ENCODE measurements at places on chromosomes 6 and 20.

DNA sequence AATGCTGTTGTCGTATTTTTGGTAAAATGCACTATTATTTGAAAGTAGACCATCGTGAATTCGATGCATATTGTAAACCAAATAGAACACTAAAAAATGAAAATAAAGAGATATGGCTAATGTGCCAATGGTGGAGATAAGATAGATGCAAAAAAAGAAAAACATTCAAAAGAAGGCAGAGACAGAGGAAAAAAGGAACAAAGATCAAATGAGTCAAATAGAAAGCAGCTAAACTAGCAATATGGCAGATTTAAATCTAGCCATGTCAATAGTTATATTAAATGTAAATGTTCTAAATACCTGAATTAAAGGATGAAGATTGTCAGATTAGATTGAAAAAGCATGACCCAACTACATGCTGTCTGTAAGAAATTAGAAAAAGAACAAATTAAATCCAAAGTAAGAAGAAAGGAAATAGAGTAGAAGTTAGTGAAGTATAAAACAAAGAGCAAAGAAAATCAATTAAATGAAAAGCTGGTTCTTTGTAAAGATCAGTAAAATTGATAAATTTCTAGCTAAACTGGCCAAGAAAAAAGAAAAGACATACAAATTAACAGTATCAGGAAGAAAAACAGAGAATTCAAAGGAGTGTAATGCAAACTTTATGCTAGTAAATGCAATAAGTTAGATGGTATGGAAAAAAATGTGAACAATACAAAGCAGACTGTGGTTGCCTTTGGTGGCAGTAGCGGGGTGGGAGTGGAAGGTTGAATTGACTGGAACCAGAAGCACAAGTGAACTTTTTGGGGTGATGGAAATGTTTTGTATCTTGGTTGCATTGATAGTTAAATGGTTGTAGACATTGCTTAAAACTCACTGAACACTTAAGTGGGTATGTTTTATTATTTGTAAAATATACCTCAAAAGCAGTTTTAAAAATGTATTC, 44.8 kb downstream of the PTPN1 start:
- DNase-seq = no peak

DNA sequence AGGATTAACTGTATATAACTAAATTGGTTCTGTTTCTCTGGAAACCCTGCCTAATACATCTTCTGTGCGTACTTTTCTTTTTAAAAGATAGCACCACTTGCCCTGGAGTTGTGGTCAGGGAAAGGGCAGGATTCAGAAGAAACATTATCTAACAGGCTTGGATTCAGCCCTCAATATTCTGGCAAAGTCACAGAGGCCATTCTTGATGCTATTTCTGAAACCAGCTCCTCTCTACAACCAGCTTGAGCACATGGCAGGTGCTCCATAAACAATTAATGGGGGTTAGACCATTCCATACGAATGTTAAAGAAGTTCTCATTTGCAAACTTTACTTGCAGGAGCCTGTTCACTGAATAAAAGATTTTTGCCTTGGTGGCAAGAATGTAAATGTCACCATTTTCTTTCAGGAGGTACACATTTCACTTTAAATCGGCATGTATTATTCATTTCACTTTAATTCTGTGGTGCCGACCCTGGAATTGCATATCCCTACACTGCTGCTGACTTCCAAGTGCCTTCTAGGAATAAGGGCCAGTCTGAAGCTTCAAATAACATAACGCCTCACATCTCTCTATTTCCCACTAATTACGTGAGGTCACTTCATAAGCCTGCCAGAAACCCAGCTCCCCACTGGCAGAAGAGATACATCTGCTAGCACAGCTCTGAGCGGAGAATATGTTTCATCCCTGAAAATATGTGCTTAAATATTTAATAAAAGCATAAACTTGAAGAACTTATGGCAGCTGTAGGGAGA, 248.7 kb downstream of the ADGRG6 start:
- no peak for DNase-seq

GRCh38 chr6:129370268-129370916, 339.6 kb downstream of the ARHGAP18 start:
- no peak for DNase-seq

GRCh38 chr6:94510877-94511276, 1066.5 kb upstream of the MANEA start:
- DNase-seq = no peak

- DNase-seq = no peak
These were observed 835 bp downstream of the PRR18 start for GRCh38 chr6:166307082-166308032.

DNA sequence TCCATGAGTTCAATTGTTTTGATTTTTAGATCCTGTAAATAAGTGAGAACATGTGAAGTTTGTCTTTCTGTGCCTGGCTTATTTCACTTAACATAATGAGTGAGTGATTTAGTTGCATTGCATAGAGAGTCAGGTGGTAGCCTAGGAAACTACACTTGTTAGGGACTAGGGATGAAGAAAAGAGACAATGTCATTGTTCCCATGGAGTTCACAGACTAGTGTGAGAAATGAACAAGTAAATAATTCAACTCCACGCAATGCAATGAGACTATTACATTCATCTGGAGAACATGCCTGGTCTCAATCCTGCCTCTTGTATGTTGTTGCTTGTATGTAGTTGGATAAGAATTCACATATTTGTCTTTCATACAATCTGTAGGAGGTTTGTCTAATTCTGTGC, 76.3 kb upstream of the B3GAT2 start:
- no peak for DNase-seq

- no peak for DNase-seq
These were observed 329.8 kb downstream of the KIF16B start for GRCh38 chr20:16243470-16243869.

- DNase-seq = no peak
These were observed 18.2 kb upstream of the ZNF831 start for GRCh38 chr20:59145247-59145923.

DNA sequence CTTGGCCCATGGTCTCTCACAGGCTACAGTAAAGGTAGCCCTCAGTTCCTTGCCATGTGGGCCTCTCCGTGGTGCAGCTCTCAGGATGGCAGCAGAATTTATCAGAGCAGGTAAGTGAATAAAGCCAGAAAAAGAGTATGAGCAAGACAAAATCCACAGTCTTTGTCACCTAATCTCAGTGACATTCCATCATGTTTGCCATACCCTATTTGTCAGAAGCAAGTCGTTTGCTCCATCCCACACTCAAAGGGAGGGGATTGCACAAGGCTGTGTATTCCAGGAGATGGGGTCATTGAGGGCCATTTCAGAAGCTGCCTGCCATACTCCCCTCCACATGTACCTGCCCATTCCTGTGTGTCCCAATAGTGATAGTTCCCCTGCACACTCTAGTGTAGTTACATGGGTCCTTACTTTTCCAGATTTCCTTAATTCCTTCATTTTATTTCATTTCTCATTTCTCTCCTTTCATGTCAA, 24.2 kb downstream of the ISM1 start:
- no peak for DNase-seq

DNA sequence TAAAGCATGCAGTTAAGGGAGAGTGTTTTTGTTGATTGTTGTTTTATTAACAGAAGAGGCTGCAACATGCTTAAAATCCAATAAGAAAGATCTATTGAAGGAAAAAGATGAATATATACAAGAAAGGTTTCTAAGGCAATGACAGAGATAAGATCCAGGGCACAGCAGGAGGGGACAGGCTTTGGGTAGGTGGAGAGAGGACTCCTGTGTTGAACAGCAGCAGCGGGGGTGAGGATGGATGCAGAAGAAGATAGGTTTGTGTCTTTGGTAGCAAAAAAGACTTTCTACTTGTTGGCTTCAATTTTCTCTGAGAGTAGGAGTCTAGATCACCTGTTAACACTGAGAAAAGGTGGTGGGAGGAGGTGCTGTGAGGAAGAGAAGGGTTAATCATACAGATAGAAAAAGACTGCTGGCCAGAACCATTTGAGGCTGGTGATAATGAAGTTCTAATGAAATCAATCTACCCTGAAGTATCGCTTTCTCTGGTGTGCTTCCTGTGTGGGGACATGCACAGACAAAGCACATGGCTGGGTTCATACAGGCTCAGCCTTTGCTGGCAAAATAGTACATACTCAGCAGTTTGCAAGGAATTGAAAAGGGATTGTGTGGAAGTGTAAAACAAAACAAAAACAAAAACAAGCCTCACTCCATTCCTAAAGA, 17.2 kb upstream of the DST start:
- no peak for DNase-seq

GRCh38 chr6:121548131-121548530, 112.7 kb downstream of the GJA1 start:
- no peak for DNase-seq

DNA sequence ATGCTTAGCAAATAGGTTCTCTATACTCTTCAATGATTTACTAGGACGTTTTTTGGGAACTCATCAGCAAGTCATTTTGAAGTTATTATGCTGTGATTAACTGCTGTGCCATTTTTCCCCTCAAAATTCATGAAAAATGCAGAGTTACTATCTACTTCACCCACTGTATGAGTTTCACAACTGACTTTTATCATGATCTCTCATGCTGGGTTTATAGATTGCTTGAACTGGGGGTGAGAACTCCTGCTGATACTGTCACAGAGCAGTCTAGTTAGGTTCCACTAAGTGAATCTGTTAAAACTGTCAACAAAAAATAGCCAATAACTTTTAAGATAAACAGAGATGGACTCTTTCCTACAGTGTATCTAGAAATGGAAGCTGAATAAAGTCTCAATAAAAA, 136.7 kb downstream of the EYS start:
- no peak for DNase-seq

GRCh38 chr6:138250053-138250452, 31.8 kb upstream of the PBOV1 start:
- no peak for DNase-seq

GRCh38 chr6:107488875-107489635, 862 bp upstream of the SOBP start:
- DNase-seq = no peak

- no peak for DNase-seq
These were observed 117.8 kb downstream of the QRSL1 start for GRCh38 chr6:106747139-106747538.

- DNase-seq = no peak
These were observed 224.5 kb downstream of the RFPL4B start for GRCh38 chr6:112571488-112572270.

GRCh38 chr6:66307490-66307889, 600.5 kb upstream of the EYS start:
- DNase-seq = no peak

GRCh38 chr20:2421247-2421646, 40.5 kb downstream of the TGM6 start:
- no peak for DNase-seq

DNA sequence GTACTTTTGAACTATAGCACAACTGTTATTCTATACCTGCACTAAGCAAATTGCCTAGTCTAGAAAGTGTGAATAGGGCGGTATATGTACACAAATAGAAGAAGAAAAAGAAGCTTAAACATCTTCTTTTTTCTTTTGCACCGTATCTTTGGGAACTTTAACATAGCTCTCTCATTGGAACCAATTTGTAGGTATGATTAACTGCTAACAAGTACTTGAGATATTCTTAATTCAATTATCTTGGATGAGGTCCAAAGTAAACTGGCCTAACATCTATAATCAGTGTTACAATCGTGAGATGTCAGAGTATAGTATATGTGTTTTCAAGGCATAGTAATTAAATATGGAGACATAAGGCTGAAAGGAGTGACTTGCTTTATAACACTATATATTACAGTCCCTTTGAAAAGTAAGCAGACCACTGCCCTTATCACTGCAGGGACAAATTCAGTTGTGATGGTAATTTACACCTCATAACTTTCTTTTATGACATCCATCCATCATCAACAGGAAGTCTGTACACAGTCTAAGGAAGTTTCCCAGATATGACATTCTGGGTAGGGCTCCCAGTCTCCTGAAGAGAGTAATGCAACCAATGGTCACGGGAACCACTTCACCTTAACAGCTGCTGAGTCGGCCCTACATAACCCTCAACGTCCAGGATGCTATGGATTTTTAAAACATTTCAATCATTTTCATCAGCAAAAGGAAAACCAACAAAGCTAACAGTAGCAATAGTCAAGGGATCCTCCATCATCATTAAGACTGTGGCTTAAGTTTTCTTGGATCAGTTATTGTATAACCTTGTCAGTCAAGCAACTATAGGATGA, 37.6 kb downstream of the NKAIN2 start:
- no peak for DNase-seq

GRCh38 chr20:57991211-57991881, 237.1 kb downstream of the ANKRD60 start:
- no peak for DNase-seq

DNA sequence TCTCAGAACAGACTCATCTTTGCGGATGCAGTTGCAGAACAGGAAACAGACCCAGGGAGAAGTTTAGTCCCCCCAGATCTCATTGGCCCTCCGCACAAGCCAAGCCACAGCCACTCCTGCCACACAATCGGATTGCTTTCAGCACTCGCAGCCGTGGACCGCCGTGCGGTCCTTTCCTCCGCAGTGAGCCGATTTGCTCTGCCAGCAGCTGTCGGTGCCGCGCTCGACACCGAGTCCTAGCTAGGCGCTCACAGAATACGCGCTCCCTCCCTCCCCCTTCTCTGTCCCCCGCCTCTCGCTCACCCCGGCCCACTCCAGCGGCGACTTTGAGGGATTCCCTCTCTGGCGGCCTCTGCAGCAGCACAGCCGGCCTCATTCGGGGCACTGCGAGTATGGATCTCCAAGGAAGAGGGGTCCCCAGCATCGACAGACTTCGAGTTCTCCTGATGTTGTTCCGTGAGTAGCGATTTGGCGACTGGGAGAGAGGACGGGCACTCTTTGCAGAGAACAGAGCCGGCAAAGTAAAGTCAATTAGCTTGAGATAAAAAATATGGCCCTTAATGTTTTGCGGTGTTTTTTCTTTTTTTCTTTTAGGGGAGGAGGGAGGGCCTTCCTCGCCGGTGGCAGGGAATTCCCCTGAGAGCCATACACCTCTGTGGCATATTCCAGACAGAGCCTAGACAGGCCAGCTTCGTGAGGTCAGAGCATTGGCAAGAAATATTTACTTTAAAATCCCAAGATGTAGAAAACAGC, at the start of gene LAMP5:
Gene LAMP5, plus strand, starts transcription at position 130 of the 753 bp plus-strand sequence. Its CDS starts 263 bp downstream, at position 393.
- no peak for DNase-seq

DNA sequence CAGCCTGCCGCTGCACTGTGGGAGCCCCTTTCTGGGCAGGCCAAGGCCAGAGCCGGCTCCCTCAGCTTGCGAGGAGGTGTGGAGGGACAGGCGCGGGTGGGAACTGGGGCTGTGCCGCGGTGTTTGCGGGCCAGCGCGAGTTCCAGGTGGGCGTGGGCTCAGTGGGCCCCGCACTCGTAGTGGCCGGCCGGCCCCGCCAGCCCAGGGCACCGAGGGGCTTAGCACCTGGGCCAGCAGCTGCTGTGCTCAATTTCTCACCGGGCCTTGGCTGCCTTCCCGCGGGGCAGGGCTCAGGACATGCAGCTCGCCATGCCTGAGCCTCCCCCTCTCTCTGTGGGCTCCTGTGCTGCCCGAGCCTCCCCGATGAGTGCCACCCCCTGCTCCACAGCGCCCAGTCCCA, 388.1 kb downstream of the PHF3 start:
- DNase-seq = no peak

- no peak for DNase-seq
These were observed 18.4 kb upstream of the FAM209A start for GRCh38 chr20:56506103-56506502.

- no peak for DNase-seq
These were observed 20.4 kb downstream of the PRSS16 start for GRCh38 chr6:27267857-27268434.

GRCh38 chr20:5001174-5002076, at the start of gene SLC23A2:
SLC23A2 (minus strand) TSS chr20:5001510; CDS start chr20:4932562, 68,948 bp downstream.
- peak; percentile 50 for DNase-seq

Measured in activated gamma-delta T cell (primary cell).